Right lung (tissue), 10 donors: ENCODE measurements at places on chromosomes 11 and 22. TPM values are rescaled to one million over a fixed set of nuclear protein-coding genes. Genes with fewer than 3 reads are reported as not detected.

DNA sequence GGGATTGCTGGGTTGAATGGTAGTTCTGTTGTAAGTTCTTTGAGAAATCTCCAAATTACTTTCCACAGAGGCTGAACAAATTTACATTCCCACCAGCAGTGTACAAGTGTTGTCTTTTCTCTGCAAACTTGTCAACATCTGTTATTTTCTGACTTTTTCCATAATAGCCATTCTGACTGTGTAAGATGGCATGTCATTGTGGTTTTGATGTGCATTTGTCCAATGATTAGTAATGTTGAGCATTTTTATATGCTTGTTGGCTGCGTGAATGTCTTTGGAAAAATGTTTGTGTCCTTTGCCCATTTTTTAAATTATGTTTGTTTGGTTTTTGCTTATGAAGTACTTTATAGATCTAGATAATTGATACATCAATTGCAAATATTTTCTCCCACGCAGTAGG lies 1025.0 kb downstream of the JRKL start:
- DNase-seq = no peak

- DNase-seq = no peak
Measured at GRCh38 chr11:75090671-75091177, 6.0 kb downstream of the OR2AT4 start.

GRCh38 chr11:75502138-75502537 lies 23.6 kb downstream of the GDPD5 start:
- DNase-seq = no peak

- no peak for DNase-seq
Measured at GRCh38 chr11:36139767-36140166, 149.5 kb downstream of the COMMD9 start.

DNA sequence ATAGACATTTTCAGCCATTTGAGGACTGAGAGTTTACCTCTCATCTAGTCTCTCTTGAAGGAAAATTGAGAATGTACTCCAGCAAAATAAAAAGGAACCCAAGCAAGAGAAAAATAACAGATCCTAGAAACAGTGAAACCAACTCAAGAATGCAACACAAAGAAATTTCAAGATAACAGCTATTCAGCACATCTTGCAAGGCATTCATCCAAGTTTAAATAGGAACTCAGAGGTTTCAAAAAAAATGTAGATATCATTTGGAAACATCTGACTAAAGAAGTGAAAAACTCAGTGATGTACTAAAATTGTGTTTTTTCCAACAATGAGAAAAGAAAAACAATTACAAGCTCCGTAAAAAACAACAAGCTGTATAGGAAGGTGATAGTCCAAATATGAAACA lies 76.4 kb downstream of the TMEM135 start:
- no peak for DNase-seq

DNA sequence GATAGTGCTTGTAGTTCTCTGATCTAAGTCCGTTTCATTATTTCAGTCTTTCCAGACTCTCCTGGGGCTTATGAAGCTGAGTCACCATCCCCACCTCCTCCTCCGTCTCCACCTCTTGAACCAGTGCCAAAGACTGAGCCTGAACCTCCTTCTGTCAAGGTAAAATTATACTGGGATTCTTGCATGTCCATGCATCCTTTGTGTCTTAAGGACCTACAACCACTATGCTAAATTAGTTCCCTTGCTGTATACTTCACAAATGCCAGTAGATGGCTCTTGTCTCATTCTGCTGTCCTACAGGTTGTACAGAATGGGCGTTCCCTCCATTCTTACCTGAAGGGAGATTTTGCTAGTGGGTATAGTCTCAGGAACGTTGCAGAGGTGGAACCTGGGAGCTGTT lies 42.2 kb downstream of the POLD3 start:
- DNase-seq = no peak

DNA sequence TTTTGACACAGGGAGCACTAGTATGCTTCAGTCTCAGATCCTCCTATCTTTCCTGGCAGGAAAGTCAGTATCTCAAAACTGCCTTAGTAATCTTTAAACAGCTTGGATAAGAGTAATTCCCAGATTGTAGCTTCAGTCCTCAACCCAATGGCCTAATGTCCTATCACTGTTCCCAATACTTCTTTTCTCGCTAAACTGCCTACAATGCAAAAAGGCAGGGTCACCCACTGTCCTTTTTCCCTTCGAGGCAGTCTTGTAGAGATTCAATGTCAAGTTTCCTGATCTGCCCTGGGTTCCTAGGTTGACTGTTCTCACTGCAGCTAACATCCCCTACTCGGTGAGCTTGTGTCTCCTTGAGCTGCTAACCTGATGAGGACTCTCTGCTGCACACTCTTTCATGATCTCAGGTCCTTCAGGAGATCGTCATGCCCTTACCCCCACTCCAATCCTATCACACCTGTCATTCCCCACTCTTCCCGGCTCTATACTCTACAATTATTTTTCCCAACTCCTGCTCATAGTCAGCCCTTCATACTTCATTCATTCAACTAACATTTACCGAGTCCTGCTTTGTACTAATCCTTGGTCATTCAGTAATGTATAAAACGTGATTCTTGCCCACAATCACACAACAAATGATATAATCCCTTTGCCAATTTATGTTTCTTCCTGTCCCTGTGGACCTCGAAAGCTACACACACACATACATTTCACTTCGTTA lies 904 bp downstream of the C2CD3 start:
- DNase-seq = peak; percentile 0

DNA sequence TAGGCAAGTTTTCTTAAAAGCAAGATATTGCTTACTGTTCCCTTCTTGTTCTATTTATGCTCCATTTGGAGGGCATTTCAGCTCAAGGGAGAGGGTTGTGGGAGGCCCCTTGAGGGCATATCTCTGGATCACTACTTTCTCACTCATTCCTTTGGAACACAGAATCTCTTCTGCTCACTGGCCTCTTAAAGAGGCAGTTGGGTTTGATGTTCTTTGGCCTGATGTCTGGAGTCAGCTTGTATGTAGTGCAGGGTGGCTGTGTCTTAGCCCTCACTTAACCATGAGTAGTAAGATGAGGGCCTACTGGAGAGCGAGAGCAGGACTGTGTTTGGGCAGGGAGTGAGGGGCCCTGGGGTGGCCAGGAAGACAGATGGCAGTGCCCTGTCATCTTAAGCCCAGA lies 3.6 kb downstream of the INCENP start:
- DNase-seq = no peak

DNA sequence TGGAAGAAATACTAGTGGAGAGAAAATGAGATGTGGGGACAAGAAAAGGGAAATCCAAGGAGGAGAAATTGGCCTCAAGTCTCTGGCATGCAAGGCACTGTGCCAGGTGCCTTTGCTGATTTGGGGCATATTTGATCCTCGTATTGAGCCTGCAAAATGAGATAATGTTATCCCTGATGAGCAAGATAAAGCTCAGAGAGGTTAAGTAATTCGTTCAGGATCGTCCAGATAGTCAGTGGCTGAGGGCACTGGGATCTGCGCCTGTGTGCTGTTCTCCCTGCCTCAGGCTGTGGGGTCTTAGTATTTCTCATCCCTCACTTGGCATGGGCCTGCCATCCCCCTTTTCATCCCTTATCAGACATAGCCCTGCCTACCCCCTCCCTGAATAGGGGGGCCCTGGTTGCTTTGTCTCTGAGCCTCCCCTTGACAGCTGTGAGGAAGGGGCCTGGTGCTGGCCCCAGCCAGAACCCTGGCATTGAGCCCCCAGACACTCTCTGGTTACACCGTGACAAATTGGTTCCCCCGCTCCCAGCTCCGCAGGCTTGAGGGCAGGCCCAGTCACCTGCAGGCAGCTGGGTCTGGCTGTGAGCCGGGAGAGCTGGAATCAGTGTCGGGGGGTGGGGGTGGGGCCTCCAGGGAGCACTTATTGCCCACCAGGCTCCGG lies 85.7 kb downstream of the NECTIN1 start:
- no peak for DNase-seq

DNA sequence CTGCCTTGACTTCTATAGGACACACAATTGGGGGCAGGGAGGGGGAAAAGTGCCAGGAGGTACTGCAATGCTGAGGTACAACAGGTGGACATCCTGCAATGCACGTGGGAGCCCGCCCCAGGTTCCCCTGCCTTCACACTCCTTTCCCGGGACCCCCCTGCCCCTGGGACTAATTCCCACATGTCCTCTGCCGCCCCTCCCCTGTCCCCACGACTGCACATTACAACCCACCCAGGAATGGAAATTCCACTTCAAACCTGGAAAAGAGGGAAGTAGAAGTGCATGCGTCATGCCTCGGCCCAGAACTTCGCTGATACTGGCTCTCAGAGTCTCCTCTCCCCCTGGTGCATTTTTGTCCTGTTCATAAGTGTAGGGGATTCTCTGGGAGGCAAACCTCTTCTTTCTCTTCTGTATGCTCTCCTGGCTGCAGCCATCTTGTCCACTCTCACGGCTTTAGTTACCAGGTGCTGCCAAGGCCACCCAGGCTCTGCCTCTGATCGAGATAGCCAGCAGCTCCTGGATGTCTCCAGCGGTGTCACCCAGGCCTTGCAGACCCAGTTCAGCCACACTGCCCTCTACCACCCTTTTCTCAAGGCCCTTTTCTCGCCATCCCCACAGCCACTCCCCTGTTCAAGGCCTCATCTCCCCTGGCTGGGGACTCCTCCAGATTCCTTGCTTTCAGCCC lies 43.7 kb downstream of the GDPD5 start:
- DNase-seq = no peak

DNA sequence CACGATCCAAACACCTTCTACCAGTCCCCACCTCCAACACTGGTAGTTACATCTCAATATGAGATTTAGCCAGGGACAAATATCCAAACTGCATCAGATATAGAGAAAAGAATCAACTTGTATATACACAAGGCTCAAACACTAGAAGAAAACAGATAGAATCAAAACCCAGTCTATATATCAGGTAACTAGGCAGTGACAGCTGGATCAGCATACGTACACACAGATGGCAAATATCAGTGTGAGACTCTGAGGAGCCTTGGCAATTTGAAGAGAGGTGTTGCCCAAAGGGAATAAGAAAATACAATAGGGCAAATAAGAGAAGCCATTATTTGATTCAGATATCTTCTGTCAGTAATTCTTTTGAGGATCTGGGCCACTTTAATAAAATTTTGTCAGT lies 951.3 kb upstream of the CHORDC1 start:
- no peak for DNase-seq

GRCh38 chr11:78100676-78101472 lies 21.2 kb upstream of the NDUFC2 start:
- DNase-seq = no peak

GRCh38 chr22:28884747-28885350 lies 1.5 kb downstream of the ZNRF3 start:
- DNase-seq = no peak

The TSGA10IP gene
- polyA plus RNA-seq = 0.31 TPM

The CD59 gene
- 215 TPM for polyA plus RNA-seq

The SMTNL1 gene
- 0.49 TPM for polyA plus RNA-seq

The GGTLC3 gene
- polyA plus RNA-seq = 0.20 TPM

The GRIK4 gene
- 10.2 TPM for polyA plus RNA-seq

The CDK2AP2 gene
- 38.5 TPM for polyA plus RNA-seq

The SHANK2 gene
- polyA plus RNA-seq = 26.4 TPM

The GPR152 gene
- not detected for polyA plus RNA-seq

The SLC22A6 gene
- polyA plus RNA-seq = 0.09 TPM

The DMC1 gene
- 3.6 TPM for polyA plus RNA-seq
